HFFc6 (cell line): ENCODE measurements at places on chromosomes 12 and 14. TPM values are rescaled to one million over a fixed set of nuclear protein-coding genes. Genes with fewer than 3 reads are reported as not detected.

GRCh38 chr14:92241966-92242595 lies 80.9 kb upstream of the SLC24A4 start:
- no peak for DNase-seq
- no peaks in the 10 kb centered on the region for H3K4me1 ChIP-seq
- peaks cover 2% of the 10 kb centered on the region for H3K27me3 ChIP-seq
- H3K36me3 ChIP-seq: peaks cover 5% of the 10 kb centered on the region

BCDIN3D gene
- 2.0 to 2.9 TPM (median 2.8 TPM) in 3 replicates for total RNA-seq

DNA sequence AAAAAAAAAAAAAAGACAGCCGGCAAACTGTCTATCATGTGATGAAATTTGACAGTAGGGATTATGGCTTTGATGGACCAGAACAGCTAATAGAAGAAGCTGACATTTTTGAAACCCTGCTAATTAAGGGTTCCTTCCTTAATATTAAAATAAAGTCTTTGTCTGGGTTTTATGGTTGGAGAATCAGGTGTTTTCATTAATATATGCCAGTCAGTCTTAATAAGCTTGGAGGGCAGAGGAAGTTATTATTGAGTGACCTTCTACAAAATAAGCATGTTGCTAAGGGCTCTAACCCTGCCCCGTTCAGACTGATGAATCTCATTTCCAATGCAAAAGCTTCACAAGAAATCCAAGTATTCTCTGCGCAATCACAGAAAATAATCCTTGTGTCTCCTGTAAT lies 289.8 kb downstream of the EGLN3 start:
- H3K4me1 ChIP-seq: no peaks in the 10 kb centered on the region; the same call in 1 of the 2 replicates
- no peak for DNase-seq
- H3K27ac ChIP-seq: no peak overlapping the region

DNA sequence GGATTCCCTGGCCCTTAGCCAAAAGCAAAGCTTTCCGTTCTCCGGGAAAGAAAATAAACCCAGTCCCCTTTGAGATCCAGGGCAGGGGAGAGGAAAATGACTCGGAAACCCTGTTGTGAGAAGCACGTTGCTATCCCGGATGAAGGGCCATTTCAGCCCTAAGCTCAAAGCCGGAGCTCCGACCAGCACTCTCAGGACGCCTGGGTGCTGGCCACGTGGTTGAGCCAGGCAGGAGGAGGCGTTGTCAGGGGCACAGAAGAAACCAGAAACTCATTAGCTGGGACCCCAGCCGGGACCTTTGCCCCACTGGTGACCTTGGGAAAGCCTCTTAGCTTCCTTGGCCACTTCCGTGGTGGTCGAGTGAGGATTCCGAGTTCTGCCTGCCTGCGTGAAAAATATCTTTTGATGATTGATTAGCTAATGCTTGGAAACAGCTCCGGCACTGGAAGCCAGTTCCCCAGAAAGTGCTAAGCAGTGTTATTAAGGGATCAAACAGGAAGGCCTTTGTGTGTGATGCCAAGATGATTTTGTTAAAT lies 57.6 kb upstream of the FZD10 start:
- H3K4me3 ChIP-seq: no peak overlapping the region
- no peaks in the 10 kb centered on the region for H3K4me1 ChIP-seq
- no peaks in the 10 kb centered on the region for H3K36me3 ChIP-seq

DNA sequence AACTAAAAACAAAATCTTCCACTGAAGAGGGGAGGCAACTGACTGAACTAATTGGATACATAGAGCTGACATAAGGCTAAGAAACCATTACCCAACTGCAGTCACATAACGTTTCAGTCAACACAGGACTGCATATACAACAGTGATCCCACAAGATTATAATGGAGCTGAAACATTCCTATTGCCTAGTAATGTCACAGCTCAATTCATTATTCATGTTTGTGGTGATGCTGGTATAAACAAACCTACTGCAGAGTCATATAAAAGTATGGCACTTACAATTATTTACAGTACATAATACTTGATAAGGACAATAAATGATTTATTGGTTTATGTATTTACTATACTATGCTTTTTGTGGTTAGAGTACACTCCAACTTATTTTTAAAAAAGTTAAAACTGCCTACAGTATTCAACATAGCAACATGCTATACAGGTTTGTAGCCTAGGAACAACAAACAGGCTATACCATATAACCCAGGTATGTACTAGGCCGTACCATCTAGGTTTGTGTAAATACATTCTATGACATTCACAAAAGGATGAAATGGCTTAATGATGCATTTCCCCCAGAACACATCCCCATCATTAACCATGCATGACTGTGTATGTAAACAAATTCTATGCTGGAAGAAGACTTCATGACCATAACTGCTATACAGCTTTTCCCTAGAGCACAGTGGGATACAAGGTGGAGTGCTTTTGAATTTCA lies 4.3 kb downstream of the NAP1L1 start:
- peak overlapping the region; percentile 60; the same call in 1 of the 2 replicates for H3K27ac ChIP-seq
- H3K4me3 ChIP-seq: peak overlapping the region; percentile 0; the same call in 1 of the 2 replicates
- H3K36me3 ChIP-seq: peaks cover 37% of the 10 kb centered on the region
- H3K4me1 ChIP-seq: peaks cover 71% of the 10 kb centered on the region
- peaks cover 2% of the 10 kb centered on the region for H3K27me3 ChIP-seq

DNA sequence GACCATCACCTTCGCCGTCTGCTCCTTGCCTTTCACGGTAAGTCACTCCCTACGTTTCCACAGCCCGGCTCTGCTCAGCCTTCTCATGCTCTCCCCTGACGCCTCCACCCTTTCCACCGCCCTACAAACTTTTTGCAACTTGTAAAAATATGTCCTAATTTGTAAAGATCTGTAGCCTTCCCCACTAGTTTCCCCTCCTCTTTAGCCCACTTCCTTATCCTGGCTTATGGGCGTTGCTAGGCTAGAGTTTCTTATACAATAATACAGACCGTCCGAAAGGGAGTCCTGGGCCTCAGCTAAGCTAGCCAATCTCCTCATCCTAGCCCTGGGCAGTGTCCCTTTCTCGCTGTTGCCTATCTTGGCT lies 1.2 kb downstream of the PTGER2 start:
- peaks cover 25% of the 10 kb centered on the region for H3K4me1 ChIP-seq
- H3K4me3 ChIP-seq: peak overlapping the region; percentile 89
- no peak overlapping the region for H3K27ac ChIP-seq
- no peaks in the 10 kb centered on the region for H3K36me3 ChIP-seq
- DNase-seq: no peak

GRCh38 chr12:72072592-72073212 lies 134.1 kb downstream of the TPH2 start:
- DNase-seq: no peak
- no peak overlapping the region for H3K4me3 ChIP-seq
- no peak overlapping the region for H3K27ac ChIP-seq
- peaks cover 8% of the 10 kb centered on the region; the same call in 1 of the 2 replicates for H3K4me1 ChIP-seq
- peaks cover 8% of the 10 kb centered on the region for H3K36me3 ChIP-seq

PPP4R4 gene
- total RNA-seq: not detected in 3 replicates

SERPINA12 gene
- not detected in 3 replicates for total RNA-seq

DNA sequence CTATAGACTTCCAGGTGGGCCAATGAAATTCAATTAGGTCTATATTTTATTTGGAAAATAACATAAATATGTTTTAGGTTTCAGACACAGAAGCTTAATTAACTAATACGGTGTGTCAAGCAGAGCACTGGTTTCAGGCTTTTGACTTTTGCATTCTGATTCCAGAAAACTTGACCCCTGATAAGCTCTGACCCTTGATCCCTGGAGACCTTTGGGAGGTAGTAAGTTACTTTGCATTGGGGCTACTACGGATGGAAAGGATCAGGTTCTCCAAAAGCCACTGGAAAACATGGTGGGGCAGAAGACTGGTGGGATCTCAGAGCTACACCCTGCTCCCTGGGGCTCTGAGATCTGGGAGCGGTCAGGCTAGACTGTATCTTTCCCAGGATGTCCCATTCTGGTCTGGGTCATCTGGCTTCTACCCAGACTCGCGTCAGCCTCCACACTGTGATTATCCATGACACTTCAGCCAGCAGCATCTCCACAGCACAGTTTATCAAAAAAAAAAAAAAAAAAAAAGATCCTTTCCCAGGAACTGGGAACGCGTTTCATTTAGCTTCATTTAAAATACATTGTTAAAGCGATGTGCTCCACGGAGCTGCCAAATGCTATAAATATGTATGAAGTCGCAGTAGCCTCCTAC lies 17.8 kb upstream of the EMP1 start:
- H3K27ac ChIP-seq: peak overlapping the region; percentile 82
- peaks cover 80% of the 10 kb centered on the region for H3K4me1 ChIP-seq
- H3K27me3 ChIP-seq: no peaks in the 10 kb centered on the region

JPH4 gene
- total RNA-seq: not detected in 3 replicates

DNA sequence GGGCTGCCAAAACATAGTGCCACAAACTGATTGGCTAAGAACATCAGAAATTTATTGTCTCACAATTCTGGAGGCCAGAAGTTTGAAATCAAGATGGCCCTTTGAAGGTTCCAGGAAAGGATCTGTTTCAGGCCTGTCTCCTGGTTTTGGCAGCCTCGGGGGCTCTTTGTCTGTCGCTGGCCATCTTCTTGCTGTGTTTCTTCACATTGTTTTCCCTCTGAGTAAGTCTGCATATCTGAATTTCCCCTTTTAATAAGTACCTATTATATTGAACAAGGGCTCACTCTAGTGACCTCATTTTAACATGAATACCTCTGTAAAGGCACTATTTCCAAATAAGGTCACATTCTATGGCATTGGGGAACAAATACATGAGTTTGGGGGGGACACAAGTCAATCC lies 467.1 kb upstream of the MGAT4C start:
- peaks cover 6% of the 10 kb centered on the region for H3K36me3 ChIP-seq
- no peak for DNase-seq
- H3K4me1 ChIP-seq: peaks cover 40% of the 10 kb centered on the region

DNA sequence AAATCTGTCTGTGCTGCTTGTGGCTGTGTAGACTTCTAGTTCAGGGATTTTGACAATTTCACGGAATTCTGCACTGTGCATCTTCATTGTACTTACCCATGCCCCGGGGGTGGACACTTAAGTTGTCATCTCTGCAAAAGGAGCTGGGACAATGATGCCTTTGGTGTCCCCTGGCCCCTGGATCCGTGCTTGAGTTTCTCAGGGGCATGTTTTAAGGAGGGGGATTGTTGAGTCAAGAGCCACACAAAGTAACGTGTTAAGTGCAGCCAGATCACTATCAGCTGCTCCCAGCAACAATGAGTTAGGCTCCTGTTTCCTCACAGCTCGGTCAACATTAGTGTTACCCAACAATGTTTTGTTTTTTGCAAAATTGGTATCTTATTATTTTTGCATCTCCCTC lies 305.0 kb upstream of the DIO3 start:
- peaks cover 14% of the 10 kb centered on the region for H3K27me3 ChIP-seq
- no peak overlapping the region for H3K4me3 ChIP-seq

- H3K36me3 ChIP-seq: no peaks in the 10 kb centered on the region
- H3K4me3 ChIP-seq: no peak overlapping the region
- no peak overlapping the region for H3K27ac ChIP-seq
Observed at GRCh38 chr12:3364661-3365462, 126.1 kb upstream of the PRMT8 start.

DNA sequence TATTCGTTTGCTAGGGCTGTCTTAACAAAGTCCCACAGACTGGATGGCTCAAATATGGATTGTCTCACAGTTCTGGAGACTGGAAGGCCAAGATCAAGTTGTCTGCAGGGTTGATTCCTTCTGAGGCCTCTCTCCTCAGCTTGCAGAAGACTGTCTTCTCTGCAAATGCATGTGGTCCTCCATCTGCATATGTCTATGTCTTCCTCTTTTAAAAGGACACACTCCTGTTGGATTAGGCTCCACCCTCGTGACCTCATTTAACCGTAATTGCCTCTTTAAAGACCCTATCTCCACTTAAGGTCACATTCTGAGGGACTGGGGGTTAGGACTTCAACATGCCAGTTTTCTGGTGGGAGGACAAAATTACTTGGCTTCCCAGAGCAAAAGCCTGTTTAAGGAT lies 123.3 kb downstream of the SLC38A6 start:
- H3K27me3 ChIP-seq: peaks cover 2% of the 10 kb centered on the region; the same call in 1 of the 2 replicates
- H3K36me3 ChIP-seq: no peaks in the 10 kb centered on the region; the same call in none of the 2 replicates
- H3K27ac ChIP-seq: peak overlapping the region; percentile 100
- peaks cover 72% of the 10 kb centered on the region for H3K4me1 ChIP-seq
- peak overlapping the region; percentile 82 for H3K4me3 ChIP-seq

GRCh38 chr12:116071555-116072230 lies 205.8 kb downstream of the MED13L start:
- no peak for DNase-seq

PRIM1 gene
- total RNA-seq: 5.3 to 11.2 TPM (median 8.9 TPM) in 3 replicates

GRCh38 chr12:127284021-127284420 lies 982.9 kb upstream of the TMEM132C start:
- H3K27ac ChIP-seq: peak overlapping the region; percentile 97
- H3K4me3 ChIP-seq: no peak overlapping the region
- H3K36me3 ChIP-seq: no peaks in the 10 kb centered on the region; the same call in 1 of the 2 replicates
- H3K4me1 ChIP-seq: peaks cover 43% of the 10 kb centered on the region
- no peaks in the 10 kb centered on the region; the same call in 1 of the 2 replicates for H3K27me3 ChIP-seq

DNA sequence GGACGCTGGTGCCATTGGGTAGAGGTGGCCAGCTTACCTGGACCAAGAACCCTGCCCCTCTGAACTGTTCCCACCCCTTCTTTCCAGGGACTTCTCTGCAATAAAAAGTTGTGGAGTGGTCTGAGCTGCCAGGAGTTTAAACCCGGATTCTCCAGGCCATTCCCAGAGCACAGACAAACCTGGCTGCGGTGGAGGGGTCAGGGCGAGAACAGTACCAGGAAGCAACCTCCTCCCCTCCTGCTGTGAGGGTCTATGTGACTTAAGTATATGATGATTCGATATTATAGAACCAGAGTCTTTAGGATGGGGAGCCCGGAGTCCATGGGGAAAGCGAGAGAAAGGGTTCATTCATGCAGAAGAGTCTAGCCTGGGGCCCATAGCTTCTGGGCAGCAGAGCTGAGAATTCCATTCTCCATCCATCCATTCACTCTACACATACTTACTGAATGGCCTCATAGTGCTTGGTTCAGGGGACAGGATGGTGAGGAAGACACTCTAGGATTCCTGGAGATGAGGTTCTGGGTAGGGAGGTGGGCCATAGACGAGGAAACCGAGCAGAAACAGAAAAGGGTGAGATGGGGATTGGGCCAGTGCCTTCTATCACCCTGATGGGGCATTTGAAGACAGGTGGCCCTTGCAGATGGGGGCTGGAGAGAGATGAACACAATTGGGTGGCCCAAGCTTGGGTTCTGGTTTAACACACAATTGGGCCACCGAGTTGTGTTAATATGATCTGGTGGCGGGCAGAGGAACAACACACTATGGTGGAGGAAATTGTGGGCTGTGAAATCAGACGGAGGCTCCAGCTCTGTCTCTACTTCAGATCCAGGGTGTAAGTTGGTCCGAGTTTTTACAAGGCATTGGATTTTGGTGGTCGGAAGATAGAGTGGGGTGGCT lies 5.2 kb downstream of the KRT86 start:
- peaks cover 5% of the 10 kb centered on the region; the same call in 1 of the 2 replicates for H3K36me3 ChIP-seq
- H3K4me3 ChIP-seq: peak overlapping the region; percentile 76
- H3K4me1 ChIP-seq: peaks cover 70% of the 10 kb centered on the region
- peak; percentile 14 for DNase-seq
- peak overlapping the region; percentile 99 for H3K27ac ChIP-seq

TAS2R30 gene
- 0.18 to 0.48 TPM (median 0.33 TPM) in 3 replicates for total RNA-seq

WNT1 gene
- not detected in 3 replicates for total RNA-seq

GRCh38 chr12:45966486-45966885 lies 23.9 kb downstream of the SCAF11 start:
- peak overlapping the region; percentile 44 for H3K27ac ChIP-seq
- H3K4me1 ChIP-seq: peaks cover 63% of the 10 kb centered on the region
- peaks cover 4% of the 10 kb centered on the region; the same call in 1 of the 2 replicates for H3K27me3 ChIP-seq
- peak; percentile 69 for DNase-seq
- H3K36me3 ChIP-seq: peaks cover 46% of the 10 kb centered on the region

GRCh38 chr12:4086481-4086880 lies 187.1 kb upstream of the CCND2 start:
- H3K27me3 ChIP-seq: peaks cover 5% of the 10 kb centered on the region; the same call in 1 of the 2 replicates
- no peaks in the 10 kb centered on the region; the same call in 1 of the 2 replicates for H3K36me3 ChIP-seq

TAS2R9 gene
- not detected in 3 replicates for total RNA-seq

GRCh38 chr12:45285717-45286116 lies 69.8 kb downstream of the ANO6 start:
- no peak overlapping the region for H3K4me3 ChIP-seq
- no peaks in the 10 kb centered on the region; the same call in none of the 2 replicates for H3K27me3 ChIP-seq
- peak overlapping the region; percentile 33; the same call in 1 of the 2 replicates for H3K27ac ChIP-seq
- peaks cover 78% of the 10 kb centered on the region for H3K4me1 ChIP-seq
- H3K36me3 ChIP-seq: peaks cover 30% of the 10 kb centered on the region

RNASE4 gene
- 2.8 to 5.0 TPM (median 4.8 TPM) in 3 replicates for total RNA-seq
